A673 (cell line): ENCODE measurements at places on chromosomes 2 and 18. TPM values are rescaled to one million over a fixed set of nuclear protein-coding genes. Genes with fewer than 3 reads are reported as not detected.

DNA sequence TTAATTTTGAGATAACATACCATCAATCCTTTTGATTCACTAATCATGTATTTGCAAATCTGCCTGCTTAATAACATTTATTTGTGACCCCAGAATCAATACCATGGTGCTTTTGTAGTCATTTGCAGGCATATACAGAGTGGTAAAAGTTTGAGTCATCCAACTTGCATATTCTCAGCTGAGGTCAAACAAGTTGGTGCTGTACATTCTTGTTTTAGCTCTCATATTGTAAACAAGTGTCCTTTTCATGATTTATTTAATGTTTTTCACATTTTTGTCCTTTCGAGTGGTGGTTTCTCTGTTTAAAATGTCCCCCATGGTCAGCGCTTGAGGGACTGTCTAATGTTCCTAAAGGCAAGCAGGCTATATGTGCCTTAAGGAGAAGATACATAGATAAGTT is 17.5 kb downstream of the RAB27B start:
- H3K27ac ChIP-seq, result no peak overlapping the region
- no peaks in the 10 kb centered on the region for H3K4me1 ChIP-seq
- no peak for DNase-seq
- no peaks in the 10 kb centered on the region for H3K36me3 ChIP-seq

GRCh38 chr18:23259701-23260681 is 124.7 kb downstream of the CABLES1 start:
- H3K4me1 ChIP-seq, result peaks cover 37% of the 10 kb centered on the region
- peak; percentile 98 for DNase-seq
- peak overlapping the region; percentile 5 for H3K4me3 ChIP-seq
- no peaks in the 10 kb centered on the region for H3K27me3 ChIP-seq

Gene SCN7A
- total RNA-seq, result not detected in 2 replicates

Gene ST3GAL5
- 25.3 and 27.1 TPM in 2 replicates for total RNA-seq

Gene PLEKHA3
- 26.6 and 27.0 TPM in 2 replicates for total RNA-seq

Gene MGAT5
- 11.0 and 14.0 TPM in 2 replicates for total RNA-seq
